Anterior cingulate cortex (tissue), 58 donors: ENCODE measurements at places on chromosomes 11 and 22.

GRCh38 chr11:63553759-63554158 is 9.4 kb downstream of the PLAAT2 start:
- no peak for DNase-seq

DNA sequence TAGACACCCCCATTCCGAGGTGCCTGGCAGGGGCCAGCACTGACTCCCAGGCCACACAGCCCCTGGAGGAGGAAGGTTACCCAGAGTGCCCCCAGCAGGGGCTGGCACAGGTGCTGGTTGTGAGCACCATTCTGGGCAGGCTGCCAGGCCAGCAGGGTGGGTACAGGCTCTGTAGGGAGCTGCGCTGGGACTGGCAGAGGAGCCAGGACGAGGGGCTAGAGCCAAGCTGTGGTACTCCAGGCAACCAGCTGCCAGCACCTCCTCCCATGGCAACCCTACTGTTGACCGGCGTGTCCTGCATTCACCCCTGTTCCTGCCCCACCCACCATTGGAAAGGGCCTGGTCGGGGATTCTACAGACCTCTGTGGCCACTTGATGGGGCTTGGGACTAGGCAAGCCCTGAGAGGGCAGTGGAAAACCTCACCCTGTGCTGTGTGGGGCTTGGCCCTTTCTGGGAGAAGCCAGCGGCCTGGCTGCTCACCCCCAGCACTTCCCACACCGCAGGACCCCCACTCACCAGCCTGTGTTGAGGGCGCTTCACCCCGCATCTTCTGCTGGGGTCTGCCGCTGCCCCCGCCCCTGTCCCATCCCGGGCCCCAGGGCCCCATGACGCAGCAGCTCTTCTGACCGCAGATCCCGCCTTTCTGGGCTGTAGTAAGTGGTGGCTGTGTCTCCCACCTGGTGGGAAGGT is 1.9 kb downstream of the CLDN5 start:
- peak; percentile 40 for DNase-seq

GRCh38 chr11:12461516-12461915 is 84.1 kb downstream of the PARVA start:
- no peak for DNase-seq

DNA sequence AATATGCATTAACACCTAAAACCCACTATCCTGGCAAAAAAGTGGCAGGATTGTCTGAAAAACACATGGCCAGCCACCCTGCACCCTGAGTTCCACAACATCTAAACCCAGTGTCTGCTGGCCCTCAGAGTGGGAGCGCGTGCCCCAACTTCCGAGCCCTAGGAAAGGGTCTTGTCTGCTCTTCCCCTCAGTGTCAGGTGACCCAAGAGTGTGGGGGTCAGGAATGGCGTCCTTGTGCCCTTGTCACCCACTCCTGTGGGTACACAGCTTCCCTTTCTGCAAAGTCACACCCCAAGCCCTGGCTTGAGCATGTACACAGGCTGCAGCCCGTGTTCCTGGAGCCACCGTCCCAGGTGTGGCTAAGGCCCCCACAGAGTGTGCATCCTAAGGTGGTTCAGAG is 67.6 kb downstream of the CDKN1C start:
- no peak for DNase-seq

GRCh38 chr22:47029244-47030074 is 267.0 kb downstream of the TBC1D22A start:
- DNase-seq: no peak

GRCh38 chr22:21866833-21867527 is 465 bp downstream of the MAPK1 start:
- DNase-seq: no peak
